ENCODE measurements at places on chromosomes 5 and 9.
A peak's percentile ranks its signal among the peaks of the same experiment; 100 is the strongest.

- DNase-seq = no peak
Observed at GRCh38 chr9:87421734-87422133, 75.9 kb upstream of the DAPK1 start.

- no peak for DNase-seq
Observed at GRCh38 chr5:93587597-93588351, 4.8 kb downstream of the NR2F1 start.

- DNase-seq = peak; percentile 93
Observed at GRCh38 chr5:172564188-172564587, 76.9 kb upstream of the NEURL1B start.

- DNase-seq = peak; percentile 99
Observed at GRCh38 chr5:112707187-112708102, 30.2 kb upstream of the APC start.

DNA sequence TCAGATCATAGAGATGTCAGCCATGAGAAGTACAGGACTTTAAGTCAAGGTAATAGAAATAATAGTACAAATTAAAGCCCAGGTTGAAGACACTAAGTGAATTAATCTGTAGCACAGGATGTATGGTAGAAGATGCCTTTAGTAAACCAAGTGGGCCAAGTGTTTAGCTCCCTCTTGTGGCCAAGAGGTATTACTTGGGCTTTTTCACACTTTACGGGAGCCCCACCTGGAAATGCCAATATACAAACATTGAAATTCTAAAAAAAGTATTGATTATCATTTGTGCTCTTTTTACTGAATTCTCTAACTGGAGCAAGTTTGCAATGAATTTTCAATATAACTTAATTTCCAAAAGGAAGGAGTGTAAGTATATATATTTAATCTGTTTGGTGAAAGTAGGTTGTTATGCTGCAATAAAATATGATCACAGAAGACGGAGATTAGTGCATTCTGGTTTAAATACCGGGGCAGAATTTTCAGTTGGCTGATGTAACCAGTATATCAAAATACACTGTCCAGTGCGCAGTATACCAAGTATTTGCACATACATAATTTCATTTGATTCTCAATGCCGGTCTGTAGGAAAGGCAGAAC, 84.7 kb downstream of the PARP8 start:
- peak; percentile 42 for DNase-seq

DNA sequence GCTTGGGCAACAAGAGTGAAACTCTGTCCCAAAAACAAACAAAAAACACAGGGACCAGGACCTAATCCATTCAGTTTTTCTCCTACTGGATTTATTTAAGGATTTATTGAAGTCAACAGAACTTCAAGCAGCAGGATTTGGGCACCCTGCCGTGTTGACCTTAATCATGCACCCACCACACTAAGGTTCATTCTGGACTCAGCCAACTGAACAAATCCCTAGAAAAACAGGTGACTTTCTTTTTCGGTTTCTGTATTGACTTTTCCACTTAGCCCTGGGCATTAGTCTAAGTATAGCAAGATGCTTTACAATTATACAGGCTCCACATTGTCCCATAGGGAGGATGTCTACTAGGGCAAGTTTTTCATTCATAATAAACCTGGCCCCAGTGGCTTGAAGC, 30.0 kb downstream of the ZNF131 start:
- DNase-seq = no peak

GRCh38 chr5:154410008-154410407, 35.8 kb upstream of the SAP30L start:
- DNase-seq = no peak
